ENCODE measurements at places on chromosomes 13 and 19. TPM values are rescaled to one million over a fixed set of nuclear protein-coding genes. Genes with fewer than 3 reads are reported as not detected.

The CILP2 gene
- total RNA-seq = 0.20 TPM

The LCP1 gene
- total RNA-seq = 1,093 TPM

The DACH1 gene
- total RNA-seq = not detected

The FGF21 gene
- total RNA-seq = not detected

The EPSTI1 gene
- total RNA-seq = 121 TPM
